Cerebellar nuclear complex (tissue), 1 donor: ENCODE measurements at places on chromosomes 4 and X.

- DNase-seq: no peak
Observed at GRCh38 chr4:43992552-43992951, 456.1 kb downstream of the KCTD8 start.

DNA sequence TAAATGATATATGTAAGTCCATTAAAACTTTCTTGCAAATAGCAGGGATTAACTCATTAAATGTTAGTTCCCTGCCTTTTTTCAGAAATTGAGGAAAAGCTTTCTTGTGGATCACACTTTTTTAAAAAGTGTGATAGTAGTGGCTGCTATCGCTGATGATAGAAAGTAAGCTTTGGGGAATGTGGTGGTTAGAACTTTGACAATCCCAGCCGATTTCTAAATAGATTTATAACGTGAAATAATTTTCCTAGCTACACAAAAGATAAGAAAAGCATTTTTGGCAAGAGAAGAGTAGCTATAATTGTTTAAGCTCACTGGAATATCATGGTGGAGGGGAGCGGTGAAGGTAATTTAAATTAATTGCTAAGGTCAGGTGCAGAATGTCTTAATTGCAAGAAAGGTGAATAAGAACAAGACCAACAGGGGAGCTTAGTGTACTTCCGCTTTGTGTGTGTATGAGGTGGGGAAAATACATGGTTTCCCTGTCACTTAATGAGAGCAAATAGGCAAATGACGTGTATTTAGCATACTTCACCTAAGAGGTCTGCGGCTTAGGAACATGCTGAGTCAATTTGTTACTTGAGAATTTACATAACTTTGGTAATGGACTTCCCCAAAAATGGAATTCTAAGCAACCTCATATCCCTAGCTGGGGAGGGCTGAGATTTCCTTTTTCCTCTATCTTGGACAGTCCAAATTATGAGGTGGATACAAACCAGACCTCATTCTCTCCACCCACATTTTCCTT is 11.7 kb upstream of the IL21 start:
- DNase-seq: no peak

GRCh38 chr4:6991771-6992557 is 51.2 kb upstream of the TADA2B start:
- no peak for DNase-seq

- no peak for DNase-seq
Observed at GRCh38 chr4:137300776-137301175, 231.5 kb downstream of the PCDH18 start.

DNA sequence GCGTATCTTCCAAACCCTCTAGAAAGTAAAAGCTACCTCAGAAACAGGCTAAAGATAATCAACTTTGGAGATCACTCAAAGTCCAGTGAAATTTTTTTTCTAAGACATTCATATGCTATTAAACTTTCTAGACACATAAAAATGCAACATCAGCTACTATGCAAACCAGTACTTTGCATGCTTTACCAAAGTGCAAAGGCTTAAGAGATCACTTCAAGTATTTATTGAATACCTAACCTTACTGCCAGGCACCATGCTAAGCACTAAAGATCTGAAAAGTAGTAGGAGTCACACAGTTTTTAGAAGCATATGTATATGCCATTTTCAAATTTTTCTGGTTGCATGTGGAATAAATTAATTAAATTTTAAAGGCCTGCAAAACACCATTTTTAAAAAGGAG is 115.8 kb downstream of the THOC2 start:
- DNase-seq: no peak

DNA sequence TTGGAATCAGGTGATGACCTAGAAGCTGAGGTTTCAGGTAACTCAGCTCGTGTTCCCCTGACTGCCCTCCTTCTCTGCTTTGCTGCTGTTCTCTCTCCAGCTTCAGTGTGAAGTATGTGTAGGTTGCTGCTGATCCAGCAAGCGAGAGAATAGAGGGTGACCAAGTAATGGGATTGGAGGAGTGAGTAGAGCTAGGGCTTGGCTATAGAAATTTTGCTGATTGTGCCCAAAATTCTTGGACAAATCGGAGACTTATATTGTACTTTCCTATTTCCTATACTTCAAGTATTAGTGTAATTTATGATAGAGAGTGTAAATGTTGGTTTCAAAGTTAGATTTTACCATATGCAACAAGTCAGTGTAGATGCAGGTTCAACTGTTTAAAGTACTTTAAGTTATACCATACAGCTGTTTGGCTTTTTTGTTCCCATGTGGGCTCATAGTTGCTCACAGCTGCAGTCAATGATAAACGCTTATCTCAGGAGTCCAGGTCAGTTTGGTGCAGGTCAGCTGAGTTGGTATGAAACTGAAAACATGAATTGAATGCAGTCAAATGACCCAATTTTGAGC is 48.0 kb downstream of the RAPGEF2 start:
- DNase-seq: no peak

DNA sequence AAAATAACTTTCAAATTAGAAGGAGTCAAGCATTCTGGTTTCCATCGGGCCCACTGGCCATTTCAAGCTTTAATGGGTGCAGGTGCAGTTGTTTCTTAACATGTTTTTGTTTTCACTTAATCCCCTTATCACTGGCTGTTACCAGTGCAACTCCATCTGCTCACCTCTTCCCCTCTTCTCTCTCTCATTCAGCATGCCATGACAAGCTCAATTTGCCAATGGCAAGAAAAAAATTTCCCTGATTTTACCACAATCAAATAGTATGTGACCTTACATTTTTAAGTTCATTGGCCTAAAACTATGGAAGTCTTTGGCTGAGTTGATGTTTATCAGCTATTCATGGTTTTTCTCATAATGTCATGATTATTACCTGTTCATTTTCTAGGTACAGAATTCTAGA is 299.1 kb upstream of the BMP3 start:
- DNase-seq: no peak

DNA sequence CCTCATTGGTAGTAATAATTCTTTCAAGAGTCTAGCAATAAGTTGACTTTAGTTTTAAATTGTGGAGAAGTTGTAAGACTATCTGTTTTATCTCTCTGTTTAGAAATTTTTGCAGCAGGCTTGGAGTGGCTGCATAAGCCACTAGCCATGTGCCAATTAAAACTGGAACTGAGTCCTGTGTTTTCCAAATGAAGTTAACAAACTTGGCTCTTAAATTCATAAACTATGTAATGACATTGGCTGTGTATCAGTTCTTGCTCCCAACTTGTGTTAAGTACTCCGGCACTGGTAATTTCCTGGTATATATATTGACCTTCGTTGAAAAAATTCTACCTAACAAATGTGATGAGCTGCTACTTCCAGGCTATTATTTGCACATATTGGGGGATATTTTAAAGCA is 420.4 kb downstream of the GBA3 start:
- DNase-seq: no peak

- no peak for DNase-seq
Observed at GRCh38 chr4:101420661-101421060, 73.3 kb upstream of the PPP3CA start.

DNA sequence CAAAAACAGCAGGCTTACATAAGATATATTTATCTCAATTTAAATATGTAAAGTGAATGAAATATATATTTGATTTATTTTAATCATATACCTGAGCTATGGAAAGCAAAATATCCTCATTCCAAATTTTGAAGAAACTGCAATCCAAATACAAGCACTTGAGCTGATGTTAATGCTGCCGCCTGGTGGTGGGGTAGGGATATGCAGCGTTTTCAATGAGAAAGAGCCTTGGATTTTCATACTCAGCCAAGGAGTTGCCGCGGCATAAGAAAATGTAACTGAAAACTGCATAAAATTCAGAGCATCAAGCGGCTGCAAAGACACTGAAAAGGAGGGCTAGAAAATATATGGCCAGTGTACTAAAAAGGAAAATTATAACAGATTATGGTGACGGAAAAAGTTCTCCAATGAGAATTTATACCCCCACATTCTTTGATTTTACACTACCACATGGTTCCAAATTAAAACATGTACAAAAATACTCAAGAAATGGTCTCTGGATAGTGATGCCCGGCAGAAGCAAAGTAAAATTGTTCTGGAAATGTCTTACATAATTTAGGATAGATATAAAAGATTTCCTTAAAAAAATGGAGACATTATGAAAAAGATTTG is 660.3 kb upstream of the PITX2 start:
- no peak for DNase-seq

DNA sequence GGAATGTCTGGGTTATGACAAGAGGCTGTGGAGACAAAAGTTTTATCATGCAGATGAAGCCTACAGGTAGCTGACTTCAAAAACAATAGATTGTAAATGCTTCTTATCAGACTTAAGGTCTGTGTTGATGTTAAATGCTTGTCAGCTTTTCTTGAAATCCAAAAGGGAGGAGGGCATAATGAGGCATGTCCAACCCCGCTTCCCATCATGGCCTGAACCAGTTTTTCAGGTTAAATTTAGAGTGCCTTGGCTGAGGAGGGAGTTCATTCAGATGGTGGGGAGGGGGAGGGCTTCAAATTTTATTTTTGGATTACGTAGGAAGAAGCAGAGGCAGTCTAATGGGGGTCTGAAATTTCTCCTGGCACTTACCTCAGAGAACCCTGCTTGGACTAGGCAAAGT is 207.7 kb upstream of the HDX start:
- DNase-seq: no peak

- no peak for DNase-seq
Observed at GRCh38 chrX:66684196-66684595, 45.3 kb upstream of the EDA2R start.

DNA sequence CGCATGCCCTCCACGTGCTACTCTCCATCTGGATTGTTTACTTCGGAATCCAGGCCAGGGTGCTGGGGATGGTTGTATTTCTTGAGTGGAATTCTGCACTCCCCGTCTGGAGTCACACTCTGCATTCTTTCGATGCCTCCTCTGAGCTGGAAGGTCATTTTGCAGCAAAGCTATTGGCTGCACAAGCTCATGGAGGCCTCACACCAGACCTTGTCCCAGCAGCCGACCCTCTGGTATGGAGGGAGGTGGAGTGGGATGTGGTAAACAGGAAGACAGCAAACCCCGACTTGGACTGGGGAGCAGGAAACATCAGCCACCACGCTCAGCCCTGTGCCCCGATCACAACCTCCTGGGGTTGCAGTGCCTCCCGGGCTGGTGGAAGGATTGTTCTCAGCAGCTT is 225.3 kb upstream of the LNX1 start:
- no peak for DNase-seq

GRCh38 chr4:181971411-181971810 is 271.8 kb upstream of the TENM3 start:
- DNase-seq: no peak

DNA sequence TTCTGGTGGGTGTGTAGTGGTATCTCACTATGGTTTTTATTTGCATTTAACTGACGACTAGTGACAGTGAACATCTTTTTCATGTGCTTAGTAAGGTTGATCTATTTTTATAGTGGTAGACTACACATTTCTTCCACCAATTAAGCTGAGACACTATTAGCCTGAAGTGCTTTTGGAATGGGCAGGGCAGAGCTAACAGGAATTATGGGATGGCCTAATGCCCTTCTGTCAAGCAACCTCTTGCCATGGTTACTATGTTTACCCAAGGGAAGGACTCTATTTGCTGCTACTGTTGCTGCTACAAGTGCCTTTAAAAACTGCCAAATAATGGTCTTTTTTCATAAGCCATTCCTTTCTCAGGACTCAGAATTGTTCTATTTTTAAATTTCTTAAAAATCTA is 676.7 kb upstream of the ACTRT1 start:
- DNase-seq: no peak

DNA sequence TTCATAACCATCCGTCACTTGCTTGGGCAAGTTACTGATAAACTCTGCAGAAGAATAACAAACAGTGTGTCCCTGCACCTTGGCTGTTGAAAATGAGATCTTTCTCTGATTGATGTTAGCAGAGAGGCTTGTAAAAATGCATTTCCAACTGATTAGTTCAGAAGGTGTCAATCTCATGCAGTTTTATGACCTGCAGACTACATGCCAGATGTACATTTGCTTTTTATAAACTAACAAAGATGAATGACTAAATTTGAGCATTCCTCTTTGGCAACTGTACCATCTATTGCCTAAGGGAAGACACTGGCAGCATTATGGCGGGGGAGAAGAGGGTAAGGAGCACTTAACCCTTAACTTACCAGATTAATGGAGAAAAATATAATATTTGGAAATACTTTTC is 192.8 kb downstream of the DCTD start:
- no peak for DNase-seq

GRCh38 chr4:144868309-144868708 is 222.4 kb downstream of the HHIP start:
- DNase-seq: no peak

- DNase-seq: no peak
Observed at GRCh38 chr4:41532336-41532735, 5.6 kb upstream of the LIMCH1 start.
